ENCODE measurements at places on chromosomes 3 and 15. TPM values are rescaled to one million over a fixed set of nuclear protein-coding genes. Genes with fewer than 3 reads are reported as not detected.

DNA sequence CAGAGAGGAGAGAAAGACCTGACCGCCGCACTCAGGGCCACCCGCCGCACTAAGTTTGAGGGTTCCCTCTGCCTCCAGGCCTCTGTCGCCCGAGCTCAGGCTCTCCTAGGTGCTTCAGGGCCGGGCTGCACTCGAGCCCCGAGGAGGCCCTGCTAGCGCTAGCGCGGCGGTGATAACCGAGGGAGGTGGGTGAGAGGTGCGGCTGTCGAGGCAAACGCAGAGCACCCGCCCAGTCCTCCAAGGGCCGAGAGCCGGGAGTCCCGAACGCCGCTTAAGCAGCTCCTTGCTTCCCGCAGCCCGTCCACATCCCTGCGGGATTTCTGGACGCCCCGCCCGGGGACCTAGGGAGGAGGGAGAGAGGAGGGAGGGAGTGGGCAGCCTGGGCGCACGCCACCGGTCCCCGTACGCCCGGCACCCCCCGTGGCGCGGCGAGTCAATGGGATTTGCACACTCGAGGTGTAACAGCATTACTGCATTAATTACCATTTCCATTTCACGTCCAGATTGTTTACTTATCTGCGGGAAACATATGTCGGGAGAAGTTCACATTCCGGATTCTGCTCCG, 6.8 kb downstream of the SOX14 start:
- no peak for DNase-seq
- H3K4me3 ChIP-seq, result no peak overlapping the region
- no peaks in the 10 kb centered on the region for H3K36me3 ChIP-seq
- H3K27ac ChIP-seq, result no peak overlapping the region
- H3K4me1 ChIP-seq, result peaks cover 19% of the 10 kb centered on the region

DNA sequence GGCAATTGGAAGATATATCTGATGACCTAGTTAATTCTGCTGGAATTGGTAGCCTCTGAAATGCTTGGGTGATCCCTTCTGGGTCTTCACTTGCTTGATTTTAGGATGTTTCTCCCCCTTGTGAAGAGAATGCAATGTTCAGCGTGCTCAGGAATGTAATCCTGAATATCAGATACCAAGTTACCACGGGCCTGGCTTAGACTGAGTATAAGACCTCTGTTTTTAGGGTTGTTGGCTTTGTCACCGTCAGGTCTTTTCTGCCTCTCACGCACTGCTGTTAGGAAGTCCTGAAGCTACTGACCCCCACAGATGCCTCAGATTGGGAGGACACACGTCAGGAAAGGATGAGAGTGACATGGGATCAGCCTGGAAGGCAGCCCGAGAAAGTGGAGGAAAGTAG, 198.5 kb downstream of the CDIN1 start:
- peak overlapping the region; percentile 54 for H3K27ac ChIP-seq
- H3K4me1 ChIP-seq, result no peaks in the 10 kb centered on the region
- H3K4me3 ChIP-seq, result no peak overlapping the region
- DNase-seq, result no peak
- H3K27me3 ChIP-seq, result no peaks in the 10 kb centered on the region
- no peaks in the 10 kb centered on the region for H3K36me3 ChIP-seq

DNA sequence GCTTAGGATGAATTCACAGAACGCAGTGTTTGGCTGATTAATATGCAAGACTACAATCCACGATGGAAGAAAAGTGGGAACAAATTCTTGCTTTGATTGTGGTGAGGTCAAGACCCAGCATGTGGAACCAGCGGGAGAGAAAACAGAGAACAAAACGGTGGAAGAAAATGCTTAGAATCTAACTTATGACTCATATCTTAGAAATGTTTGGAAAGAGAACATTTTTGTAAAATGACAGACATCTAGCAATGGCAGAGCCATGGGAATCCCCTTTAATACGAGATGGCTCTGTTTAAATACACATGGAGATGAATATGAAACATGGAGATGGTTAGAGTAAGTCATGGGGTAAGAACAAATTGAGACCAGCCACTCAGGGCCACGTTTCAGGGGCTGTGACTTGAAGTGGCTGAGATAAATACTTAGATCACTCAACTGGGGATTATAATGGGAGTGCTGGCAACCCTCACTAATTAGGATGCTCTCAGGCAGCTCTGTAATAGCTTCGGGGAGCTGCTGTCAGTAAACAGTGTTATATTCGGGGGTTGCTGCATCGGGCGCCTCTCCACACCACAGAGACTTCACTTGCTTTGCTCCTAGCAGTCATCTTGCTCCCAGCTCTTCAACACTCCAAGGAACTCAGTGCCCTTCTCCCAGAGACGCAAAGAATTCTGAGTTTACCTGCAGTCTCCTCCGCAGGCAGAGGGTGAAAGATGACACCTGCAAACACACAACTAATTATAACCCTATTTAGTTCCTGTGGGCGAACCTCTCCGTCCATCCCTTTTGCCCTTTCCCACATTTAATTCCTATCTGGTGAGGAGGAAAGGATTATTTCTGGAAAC, 68.0 kb upstream of the ONECUT1 start:
- no peak overlapping the region for H3K4me3 ChIP-seq
- DNase-seq, result no peak
- H3K4me1 ChIP-seq, result no peaks in the 10 kb centered on the region
- no peak overlapping the region for H3K27ac ChIP-seq

- H3K27me3 ChIP-seq, result no peaks in the 10 kb centered on the region
- H3K27ac ChIP-seq, result peak overlapping the region; percentile 45
- H3K4me1 ChIP-seq, result peaks cover 3% of the 10 kb centered on the region
- H3K4me3 ChIP-seq, result no peak overlapping the region
These were observed 11.3 kb downstream of the EHD4 start for GRCh38 chr15:41961001-41961518.

GRCh38 chr15:88476635-88477060, 9.1 kb downstream of the MRPS11 start:
- no peaks in the 10 kb centered on the region for H3K27me3 ChIP-seq
- peak; percentile 30 for DNase-seq
- H3K36me3 ChIP-seq, result peaks cover 26% of the 10 kb centered on the region
- H3K27ac ChIP-seq, result no peak overlapping the region
- no peaks in the 10 kb centered on the region for H3K4me1 ChIP-seq

TBC1D2B gene
- total RNA-seq, result 62.9 TPM

Data from lung (tissue), 17 donors.